Osteoblast (primary cell): ENCODE measurements at places on chromosomes 3 and 15. TPM values are rescaled to one million over a fixed set of nuclear protein-coding genes. Genes with fewer than 3 reads are reported as not detected.

DNA sequence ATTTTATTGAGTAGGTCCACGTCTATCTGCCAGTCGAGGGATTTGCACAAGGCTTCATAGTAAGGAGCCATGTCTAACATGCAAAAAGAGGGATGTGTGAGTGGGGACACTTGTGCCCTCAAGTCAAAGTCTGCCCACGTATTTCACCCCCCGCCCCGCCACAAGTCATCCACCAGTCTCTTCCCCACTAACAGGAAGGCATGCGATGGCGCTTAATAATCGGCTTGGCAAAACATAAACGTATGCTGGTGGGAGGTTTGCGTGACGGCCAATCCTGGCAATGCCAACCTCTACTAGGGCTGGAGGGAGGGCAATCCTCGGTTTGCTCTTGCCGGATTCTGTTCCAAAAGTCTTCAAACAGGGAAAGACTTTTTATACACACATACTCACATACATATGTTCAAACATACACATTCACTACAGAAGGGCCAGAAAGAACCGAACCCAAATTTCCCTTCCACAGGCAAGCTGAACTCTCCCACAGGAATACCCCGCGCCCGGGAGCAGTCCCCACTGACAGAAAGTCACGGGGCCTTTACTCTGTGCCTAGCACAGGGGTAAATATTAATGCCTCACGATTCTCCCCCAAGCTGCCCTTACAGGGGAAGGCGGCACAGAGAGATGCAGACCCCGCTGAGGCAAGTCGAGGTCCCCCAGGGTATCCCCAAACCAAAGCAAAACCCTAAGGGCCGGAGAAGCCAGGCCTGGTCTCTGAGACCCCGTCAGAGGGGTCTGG lies 675 bp downstream of the PSMD6 start:
- H3K27me3 ChIP-seq, result peaks cover 4% of the 10 kb centered on the region
- DNase-seq, result peak; percentile 47
- H3K4me3 ChIP-seq, result peak overlapping the region; percentile 96
- peaks cover 36% of the 10 kb centered on the region for H3K36me3 ChIP-seq
- peaks cover 15% of the 10 kb centered on the region for H3K4me1 ChIP-seq

The EBLN2 gene
- 6.2 and 7.4 TPM in 2 replicates for total RNA-seq

The KCNAB1 gene
- under 0.01 and 0.36 TPM in 2 replicates for total RNA-seq

The TRPM1 gene
- under 0.01 TPM in 1 of 2 replicates, not detected in the other for total RNA-seq

The PDZRN3 gene
- total RNA-seq, result 18.3 and 26.4 TPM in 2 replicates

The XXYLT1 gene
- total RNA-seq, result 28.2 and 28.9 TPM in 2 replicates

DNA sequence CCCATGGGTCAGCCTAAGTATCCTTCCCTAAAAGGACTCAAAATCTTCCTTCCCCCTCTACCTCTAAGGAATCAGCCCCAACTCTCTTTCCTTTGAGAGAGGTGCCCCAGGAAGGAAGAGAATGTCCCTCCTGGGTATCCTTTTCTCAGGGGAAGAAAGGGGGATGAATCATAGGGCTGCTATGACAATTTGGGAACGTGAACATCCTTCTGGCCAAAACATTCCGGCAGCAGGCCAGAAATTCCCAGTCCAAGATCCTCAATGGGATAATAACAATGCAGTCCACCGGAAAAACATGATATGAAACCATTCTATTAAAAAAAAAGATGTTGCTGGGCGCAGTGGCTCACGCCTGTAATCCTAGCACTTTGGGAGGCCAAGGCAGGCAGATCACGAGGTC lies 50.8 kb upstream of the CACNA2D3 start:
- H3K27ac ChIP-seq, result no peak overlapping the region
- no peak for DNase-seq
- no peak overlapping the region for H3K4me3 ChIP-seq
- H3K27me3 ChIP-seq, result no peaks in the 10 kb centered on the region
- H3K36me3 ChIP-seq, result no peaks in the 10 kb centered on the region
- no peaks in the 10 kb centered on the region for H3K4me1 ChIP-seq

The NEK4 gene
- total RNA-seq, result 22.7 and 24.6 TPM in 2 replicates

DNA sequence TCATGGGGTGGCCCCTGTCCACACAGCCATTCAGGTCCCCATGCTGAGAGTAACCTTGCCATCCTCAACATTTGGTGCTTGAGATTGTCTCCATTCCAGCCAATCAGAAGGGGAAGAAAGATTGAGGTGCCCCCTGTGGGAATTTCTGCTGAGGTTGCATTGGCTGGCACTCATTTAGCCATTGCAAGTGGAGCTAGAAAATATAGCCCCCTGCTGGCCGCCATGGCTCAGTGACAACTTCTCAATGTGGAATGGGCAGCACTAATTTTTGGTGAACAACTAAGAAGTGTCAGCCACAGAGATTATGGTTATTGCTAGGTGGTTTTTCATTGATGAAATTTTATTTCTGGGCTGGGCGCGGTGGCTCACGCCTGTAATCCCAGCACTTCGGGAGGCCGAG lies 22.0 kb downstream of the COL6A6 start:
- DNase-seq, result no peak
- no peak overlapping the region for H3K4me3 ChIP-seq
- H3K27ac ChIP-seq, result no peak overlapping the region
- H3K4me1 ChIP-seq, result no peaks in the 10 kb centered on the region
- H3K27me3 ChIP-seq, result no peaks in the 10 kb centered on the region

The CLRN1 gene
- total RNA-seq, result not detected in 2 replicates

DNA sequence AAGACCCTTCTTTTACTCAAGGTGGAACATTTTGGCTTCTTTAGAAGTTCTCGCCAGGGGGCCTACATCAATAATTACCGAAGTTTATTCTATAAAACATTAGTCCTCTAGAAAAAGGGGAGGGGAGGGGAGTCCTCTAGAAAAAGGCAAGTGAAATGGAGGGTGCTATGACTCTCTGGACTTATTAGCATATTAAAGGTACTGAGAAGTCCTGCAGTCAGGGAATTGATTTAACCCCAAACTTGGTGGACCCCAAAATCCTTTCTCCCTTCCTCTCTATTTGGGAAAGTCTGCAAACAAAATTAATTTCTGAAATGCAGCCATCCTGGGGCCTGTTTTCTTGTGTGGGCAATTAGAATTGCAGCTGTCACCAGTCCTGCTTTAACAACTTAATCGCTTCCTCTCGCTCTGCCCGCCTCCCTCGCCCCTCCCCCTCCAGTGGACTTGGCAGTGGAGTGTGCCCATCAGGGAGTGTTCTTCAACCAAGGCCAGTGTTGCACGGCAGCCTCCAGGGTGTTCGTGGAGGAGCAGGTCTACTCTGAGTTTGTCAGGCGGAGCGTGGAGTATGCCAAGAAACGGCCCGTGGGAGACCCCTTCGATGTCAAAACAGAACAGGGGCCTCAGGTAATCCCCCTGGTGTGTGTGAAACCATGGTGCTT lies 18.9 kb upstream of the LRRK1 start:
- no peaks in the 10 kb centered on the region for H3K36me3 ChIP-seq
- H3K4me1 ChIP-seq, result peaks cover 27% of the 10 kb centered on the region
- no peak for DNase-seq
- H3K27ac ChIP-seq, result no peak overlapping the region

- peaks cover 5% of the 10 kb centered on the region for H3K36me3 ChIP-seq
- DNase-seq, result no peak
- no peak overlapping the region for H3K27ac ChIP-seq
- no peaks in the 10 kb centered on the region for H3K27me3 ChIP-seq
- peaks cover 24% of the 10 kb centered on the region for H3K4me1 ChIP-seq
Measured at GRCh38 chr15:74867466-74868038, 5.6 kb downstream of the SCAMP2 start.
